ENCODE measurements at places on chromosomes 16 and 17. TPM values are rescaled to one million over a fixed set of nuclear protein-coding genes. Genes with fewer than 3 reads are reported as not detected.

DNA sequence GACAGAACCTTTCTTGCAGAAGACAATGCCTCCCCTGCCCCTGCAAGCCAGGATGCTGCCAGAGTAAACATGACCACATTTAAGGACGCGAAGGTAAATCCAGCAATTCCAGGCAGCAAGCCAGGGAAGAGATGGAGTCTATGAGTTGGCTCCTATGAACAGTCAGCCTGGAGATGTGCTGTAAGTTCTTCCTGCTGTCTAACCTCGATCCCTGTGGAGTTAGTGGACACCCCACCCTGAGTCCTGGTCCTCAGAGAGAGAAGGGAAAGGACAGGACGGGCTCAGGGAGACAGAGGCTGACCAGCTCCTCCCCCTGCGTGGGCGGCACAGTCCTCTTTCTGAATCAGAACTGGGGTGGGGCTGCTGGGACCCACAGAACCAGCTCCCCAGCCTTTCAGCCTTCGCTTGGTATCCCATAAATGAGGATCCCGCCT, 24.9 kb downstream of the CDC42EP4 start:
- H3K36me3 ChIP-seq = no peaks in the 10 kb centered on the region
- H3K27ac ChIP-seq = no peak overlapping the region
- no peaks in the 10 kb centered on the region for H3K27me3 ChIP-seq
- H3K4me1 ChIP-seq = peaks cover 17% of the 10 kb centered on the region

- peaks cover 28% of the 10 kb centered on the region for H3K4me1 ChIP-seq
- no peak overlapping the region for H3K27ac ChIP-seq
- H3K4me3 ChIP-seq = no peak overlapping the region
- no peaks in the 10 kb centered on the region for H3K27me3 ChIP-seq
- no peak for DNase-seq
Measured at GRCh38 chr16:25608002-25608401, 83.8 kb upstream of the HS3ST4 start.

DNA sequence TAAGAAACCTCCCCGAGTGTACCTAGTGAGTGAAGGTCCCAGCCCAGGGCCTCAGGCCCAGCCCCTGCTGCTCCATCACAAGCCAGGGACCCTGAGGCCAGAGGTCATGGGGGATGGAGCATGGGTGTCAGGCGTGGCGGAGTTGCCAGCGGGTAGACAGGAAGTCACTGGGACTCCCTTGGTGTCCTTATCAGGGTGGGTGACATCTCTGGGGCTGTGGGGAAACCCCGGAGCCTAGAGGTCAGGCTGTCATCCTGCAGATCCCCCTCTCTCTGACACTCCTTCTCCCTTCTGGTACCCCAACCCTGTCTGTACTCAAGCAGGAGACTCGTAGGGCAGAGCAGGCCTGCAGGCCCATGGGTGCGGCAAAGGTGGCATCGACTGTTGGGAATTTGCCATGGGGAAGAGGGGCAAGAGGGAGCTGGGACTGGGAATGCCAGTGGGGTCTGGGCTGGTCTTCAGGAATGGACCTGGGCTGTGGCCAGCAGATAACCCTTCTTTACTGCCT, 10.8 kb upstream of the ADGRG1 start:
- no peak overlapping the region for H3K4me3 ChIP-seq
- no peaks in the 10 kb centered on the region for H3K27me3 ChIP-seq
- H3K27ac ChIP-seq = no peak overlapping the region
- DNase-seq = no peak
- H3K36me3 ChIP-seq = no peaks in the 10 kb centered on the region

DNA sequence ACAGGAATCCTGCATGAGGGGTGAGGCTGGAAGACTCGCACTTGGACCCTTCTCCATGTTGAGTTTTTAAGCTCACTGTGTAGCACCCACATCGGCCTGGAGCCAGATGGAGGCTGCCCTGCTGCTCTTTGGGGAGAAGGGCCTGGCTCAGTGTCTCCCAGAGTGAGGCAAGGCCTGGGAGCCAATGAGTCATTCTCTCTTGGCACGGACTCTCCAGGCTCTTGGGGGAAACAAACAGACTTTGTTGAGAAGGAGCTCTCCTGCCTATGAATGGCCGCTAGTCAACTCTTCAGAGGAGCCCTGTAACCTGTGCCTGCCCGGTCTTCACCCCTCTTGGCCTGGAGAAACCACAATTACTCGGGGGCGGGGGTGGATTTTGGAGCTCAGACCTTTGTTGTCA, 50.8 kb upstream of the MAF start:
- H3K4me3 ChIP-seq = no peak overlapping the region
- no peak overlapping the region for H3K27ac ChIP-seq
- no peak for DNase-seq
- H3K27me3 ChIP-seq = no peaks in the 10 kb centered on the region
- no peaks in the 10 kb centered on the region for H3K36me3 ChIP-seq
- no peaks in the 10 kb centered on the region for H3K4me1 ChIP-seq

Gene ZNF652
- total RNA-seq = 54.5 TPM
